Osteoblast (primary cell): ENCODE measurements at places on chromosomes 4 and X. TPM values are rescaled to one million over a fixed set of nuclear protein-coding genes. Genes with fewer than 3 reads are reported as not detected.

DNA sequence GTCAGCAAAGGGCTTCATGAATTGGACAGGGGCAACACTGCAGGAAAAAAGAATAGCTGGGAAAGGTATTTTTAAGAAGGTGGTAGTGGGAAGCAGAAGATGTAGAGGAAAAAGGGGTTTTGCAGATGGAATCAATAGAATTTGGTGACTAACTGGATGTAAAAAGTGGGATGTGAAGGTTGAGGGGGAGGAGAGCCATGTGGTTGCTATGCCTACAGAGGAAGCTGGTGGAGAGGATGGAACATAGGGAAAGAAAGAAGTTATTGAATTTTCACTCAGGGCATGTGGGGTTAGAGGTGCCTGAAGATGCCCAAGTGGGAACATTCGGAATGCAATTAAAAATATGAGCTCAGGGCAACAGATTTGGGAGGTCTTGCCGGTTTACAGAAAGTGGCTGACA lies 33.0 kb downstream of the REELD1 start:
- no peaks in the 10 kb centered on the region for H3K36me3 ChIP-seq
- H3K27me3 ChIP-seq = no peaks in the 10 kb centered on the region

- no peak overlapping the region for H3K4me3 ChIP-seq
- no peak overlapping the region for H3K27ac ChIP-seq
- no peaks in the 10 kb centered on the region for H3K36me3 ChIP-seq
- DNase-seq = no peak
Observed at GRCh38 chr4:120693816-120694215, 228.7 kb downstream of the PRDM5 start.

GRCh38 chr4:21947791-21948346 lies 703 bp downstream of the KCNIP4 start:
- H3K4me3 ChIP-seq = peak overlapping the region; percentile 65
- peak; percentile 64 for DNase-seq
- H3K27me3 ChIP-seq = peaks cover 35% of the 10 kb centered on the region
- H3K4me1 ChIP-seq = no peaks in the 10 kb centered on the region

- no peak overlapping the region for H3K4me3 ChIP-seq
- H3K4me1 ChIP-seq = peaks cover 12% of the 10 kb centered on the region
- DNase-seq = no peak
- no peak overlapping the region for H3K27ac ChIP-seq
Observed at GRCh38 chr4:120053911-120054310, 12.7 kb downstream of the MAD2L1 start.

DNA sequence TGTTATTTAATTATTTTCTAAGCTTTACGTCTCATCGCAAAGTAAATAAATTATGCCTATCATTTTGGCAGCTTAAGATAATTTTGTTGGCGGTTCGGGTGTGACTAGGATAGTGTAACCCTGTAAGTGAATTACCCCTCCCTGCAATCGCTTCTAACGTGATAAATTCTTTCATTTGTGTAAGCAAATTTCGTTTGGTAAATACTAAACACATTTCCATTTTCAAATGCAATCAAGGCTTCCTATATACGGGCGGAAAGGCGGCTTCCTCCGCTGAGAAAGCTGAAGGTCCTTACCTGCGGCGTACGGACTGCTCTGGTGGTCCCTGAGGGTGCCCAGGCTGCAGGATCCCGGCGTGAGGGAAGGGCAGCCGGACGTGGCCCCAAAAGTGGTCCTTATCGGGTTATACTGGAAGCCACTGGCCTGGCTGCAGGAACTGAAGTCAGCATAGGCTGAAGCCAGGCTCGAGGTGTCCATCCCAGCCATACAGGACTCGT lies 403 bp downstream of the PHOX2B start:
- H3K27me3 ChIP-seq = peaks cover 95% of the 10 kb centered on the region
- no peaks in the 10 kb centered on the region for H3K4me1 ChIP-seq
- H3K27ac ChIP-seq = no peak overlapping the region
- H3K36me3 ChIP-seq = no peaks in the 10 kb centered on the region
- DNase-seq = peak; percentile 87

DNA sequence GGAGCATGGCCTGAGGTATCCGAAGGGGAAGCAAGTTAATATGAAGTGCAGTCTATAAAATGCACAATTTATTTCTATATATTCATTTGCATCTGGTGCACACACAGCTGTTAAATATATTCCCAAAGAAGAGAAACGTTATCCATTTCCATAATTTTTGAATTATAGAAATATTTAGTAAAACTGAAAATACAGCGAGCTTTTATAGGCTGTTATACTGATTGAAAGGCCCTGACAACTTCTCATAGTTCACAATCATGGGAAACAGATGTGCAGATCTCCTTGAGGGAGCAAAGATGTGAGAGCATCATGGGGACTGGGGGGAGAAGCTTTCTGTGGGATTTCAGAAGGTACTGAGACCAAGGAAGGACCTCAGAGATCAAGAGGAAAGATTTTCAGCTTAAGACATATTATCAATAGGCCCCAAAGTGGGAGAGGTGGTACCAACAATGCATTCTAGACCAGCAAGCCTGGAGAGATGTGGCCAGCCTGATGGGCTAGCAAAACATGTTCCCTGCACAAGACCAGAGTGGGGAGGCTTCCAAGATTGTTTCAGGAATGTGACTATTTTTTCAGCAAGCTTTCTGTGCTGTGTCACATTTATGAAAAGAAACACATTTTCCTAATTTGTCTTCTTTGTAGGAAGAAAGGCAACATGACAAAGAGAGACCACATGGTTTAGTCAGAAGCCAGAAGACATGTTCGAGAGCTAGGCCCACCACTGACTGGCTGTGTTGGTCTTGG lies 256.0 kb upstream of the SFRP2 start:
- H3K4me1 ChIP-seq = no peaks in the 10 kb centered on the region
- H3K36me3 ChIP-seq = no peaks in the 10 kb centered on the region
- DNase-seq = no peak
- no peaks in the 10 kb centered on the region for H3K27me3 ChIP-seq

DNA sequence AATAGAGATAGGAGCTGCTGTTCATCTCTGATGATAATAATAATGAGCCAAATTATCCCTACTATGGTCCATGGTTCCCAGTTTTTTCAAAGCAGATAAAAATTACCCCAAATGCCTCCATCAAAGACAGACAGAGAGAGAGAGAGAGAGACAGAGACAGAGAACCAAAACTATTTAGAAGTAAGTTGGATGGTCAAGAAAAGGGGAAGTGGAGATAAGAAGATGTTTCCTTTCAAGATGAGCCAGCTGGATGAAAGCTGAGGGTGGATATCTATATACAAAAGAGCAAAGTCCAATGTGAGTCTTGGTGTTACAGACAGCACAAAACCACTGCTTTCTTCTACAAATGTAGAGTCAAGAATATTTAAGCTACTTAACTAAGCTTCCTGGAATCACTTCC lies 173.9 kb downstream of the GRIA3 start:
- no peaks in the 10 kb centered on the region for H3K36me3 ChIP-seq
- H3K27me3 ChIP-seq = no peaks in the 10 kb centered on the region
- DNase-seq = no peak
- no peak overlapping the region for H3K4me3 ChIP-seq
- H3K27ac ChIP-seq = no peak overlapping the region

The IL13RA2 gene
- 0.88 and 1.1 TPM in 2 replicates for total RNA-seq

DNA sequence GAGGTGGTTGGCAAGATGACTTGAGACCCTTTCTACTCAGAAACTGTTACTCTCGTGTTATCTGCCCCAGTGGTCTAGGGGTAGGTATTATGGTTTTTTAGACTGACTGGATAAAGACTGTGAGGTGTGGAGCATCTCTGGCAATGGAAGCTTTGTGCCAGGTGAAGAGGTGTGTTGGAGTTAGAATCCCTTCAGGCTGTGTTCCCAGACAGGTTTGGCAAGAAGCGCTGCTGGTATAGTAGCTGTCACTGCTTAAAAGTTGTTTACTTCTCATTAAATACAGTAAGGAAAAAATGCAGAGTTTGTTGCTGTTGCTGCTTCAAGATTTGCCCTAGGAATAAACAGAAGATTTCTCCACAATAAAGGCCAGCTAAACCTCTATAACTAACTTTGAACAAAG lies 35.3 kb downstream of the AREG start:
- no peak for DNase-seq
- no peak overlapping the region for H3K4me3 ChIP-seq
- no peaks in the 10 kb centered on the region for H3K27me3 ChIP-seq
- no peak overlapping the region for H3K27ac ChIP-seq
- H3K4me1 ChIP-seq = no peaks in the 10 kb centered on the region
- H3K36me3 ChIP-seq = no peaks in the 10 kb centered on the region

- no peak overlapping the region for H3K4me3 ChIP-seq
- no peaks in the 10 kb centered on the region for H3K27me3 ChIP-seq
- no peak for DNase-seq
- H3K36me3 ChIP-seq = no peaks in the 10 kb centered on the region
- no peaks in the 10 kb centered on the region for H3K4me1 ChIP-seq
- no peak overlapping the region for H3K27ac ChIP-seq
Observed at GRCh38 chr4:75034523-75034922, 101.6 kb downstream of the PARM1 start.

DNA sequence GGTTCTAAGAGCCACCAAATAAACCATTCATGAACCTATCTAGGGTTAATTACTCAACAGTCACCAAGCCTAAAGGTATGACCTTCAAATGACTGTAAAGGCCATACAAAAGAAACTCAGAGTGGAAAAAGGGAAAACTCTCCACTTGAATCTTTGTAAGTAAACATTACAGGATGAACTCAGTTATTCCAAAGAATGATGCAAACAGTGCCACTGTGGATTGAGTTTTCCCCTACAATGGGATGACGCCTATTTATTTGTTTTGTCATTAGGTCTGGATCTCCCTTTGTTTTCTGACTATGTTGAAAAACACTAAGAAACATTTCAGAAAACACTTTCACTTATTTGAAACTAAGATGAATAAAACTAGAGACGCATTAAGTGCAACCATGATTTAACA lies 12.7 kb downstream of the NUDT6 start:
- H3K4me3 ChIP-seq = no peak overlapping the region
- no peak for DNase-seq
- H3K27me3 ChIP-seq = no peaks in the 10 kb centered on the region
- no peaks in the 10 kb centered on the region for H3K36me3 ChIP-seq
- H3K27ac ChIP-seq = no peak overlapping the region

- no peak overlapping the region for H3K27ac ChIP-seq
- no peaks in the 10 kb centered on the region for H3K36me3 ChIP-seq
- no peak for DNase-seq
- no peaks in the 10 kb centered on the region for H3K27me3 ChIP-seq
- no peak overlapping the region for H3K4me3 ChIP-seq
- H3K4me1 ChIP-seq = peaks cover 2% of the 10 kb centered on the region
Observed at GRCh38 chr4:4637710-4638109, 95.9 kb upstream of the STX18 start.

DNA sequence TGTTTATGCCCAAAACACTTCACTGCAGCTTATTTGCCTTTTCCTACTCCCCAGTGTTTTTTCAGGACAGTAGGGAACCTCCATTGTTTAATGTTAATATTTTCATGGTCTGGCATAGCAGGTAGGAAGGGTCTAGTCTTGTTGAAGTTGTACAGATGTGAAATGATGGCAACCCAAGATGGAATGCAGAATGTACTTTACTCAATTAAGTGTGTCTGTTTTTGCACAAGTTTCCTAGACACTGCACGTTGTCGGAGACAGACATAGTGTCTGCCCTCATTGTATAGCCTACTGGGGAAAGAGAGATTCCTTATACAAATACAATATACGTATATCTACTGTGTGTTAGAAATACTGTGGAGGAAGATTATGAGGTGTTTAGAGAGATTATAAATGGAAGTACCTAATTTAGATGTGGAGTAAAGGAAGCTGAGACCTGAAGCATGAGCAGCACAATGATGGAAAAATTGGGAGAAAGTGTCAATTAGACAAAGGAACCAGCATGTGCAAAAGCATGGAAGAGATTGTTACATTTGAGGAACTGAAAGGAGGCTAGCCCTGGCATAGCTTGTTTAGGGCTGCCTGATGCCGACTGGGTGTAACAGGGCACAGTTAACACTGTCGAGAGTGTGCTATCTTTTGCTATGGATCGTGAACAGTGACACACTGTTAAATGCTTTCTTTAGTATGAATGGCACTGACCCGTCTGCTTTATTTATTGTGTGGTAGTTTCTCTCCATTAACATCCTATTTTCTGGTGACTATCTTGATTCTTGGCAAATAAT lies 18.4 kb downstream of the CPEB2 start:
- peaks cover 35% of the 10 kb centered on the region for H3K4me1 ChIP-seq
- no peak for DNase-seq

DNA sequence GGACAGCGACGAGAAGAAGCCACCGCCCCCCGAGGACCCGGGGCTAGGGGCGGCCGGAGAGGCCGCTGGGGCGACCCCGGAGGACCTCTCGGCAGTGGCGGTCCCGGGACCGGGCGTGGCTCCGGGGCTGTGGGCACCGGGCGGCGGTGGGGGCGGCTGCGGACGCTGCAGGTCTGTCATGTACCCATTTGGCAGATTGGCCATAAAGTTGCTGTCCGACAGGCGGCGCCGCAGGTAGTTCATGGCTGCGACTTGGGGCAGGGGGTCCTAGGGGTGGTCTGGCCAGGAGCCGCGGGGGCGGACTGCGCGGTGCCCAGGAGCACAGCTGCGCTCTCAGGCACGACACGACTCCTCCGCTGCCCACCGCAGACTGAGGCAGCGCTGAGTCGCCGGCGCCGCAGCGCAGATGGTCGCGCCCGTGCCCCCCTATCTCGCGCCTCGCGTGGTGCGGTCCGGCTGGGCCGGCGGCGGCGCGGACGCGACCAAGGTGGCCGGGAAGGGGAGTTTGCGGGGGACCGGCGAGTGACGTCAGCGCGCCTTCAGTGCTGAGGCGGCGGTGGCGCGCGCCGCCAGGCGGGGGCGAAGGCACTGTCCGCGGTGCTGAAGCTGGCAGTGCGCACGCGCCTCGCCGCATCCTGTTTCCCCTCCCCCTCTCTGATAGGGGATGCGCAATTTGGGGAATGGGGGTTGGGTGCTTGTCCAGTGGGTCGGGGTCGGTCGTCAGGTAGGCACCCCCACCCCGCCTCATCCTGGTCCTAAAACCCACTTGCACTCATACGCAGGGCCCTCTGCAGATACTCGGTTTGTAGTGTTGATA lies at the start of gene SYN1:
Gene SYN1 (minus strand): TSS at position 372 of the 817 bp plus-strand sequence. CDS start 129 bp downstream, at position 243.
- H3K4me1 ChIP-seq = no peaks in the 10 kb centered on the region
- no peaks in the 10 kb centered on the region for H3K36me3 ChIP-seq
- peak; percentile 97 for DNase-seq

The TREX2 gene
- total RNA-seq = 3.3 and 3.5 TPM in 2 replicates

The PSMD10 gene
- 54.8 and 60.8 TPM in 2 replicates for total RNA-seq

The GPR34 gene
- total RNA-seq = 0.72 TPM in 1 of 2 replicates, not detected in the other

DNA sequence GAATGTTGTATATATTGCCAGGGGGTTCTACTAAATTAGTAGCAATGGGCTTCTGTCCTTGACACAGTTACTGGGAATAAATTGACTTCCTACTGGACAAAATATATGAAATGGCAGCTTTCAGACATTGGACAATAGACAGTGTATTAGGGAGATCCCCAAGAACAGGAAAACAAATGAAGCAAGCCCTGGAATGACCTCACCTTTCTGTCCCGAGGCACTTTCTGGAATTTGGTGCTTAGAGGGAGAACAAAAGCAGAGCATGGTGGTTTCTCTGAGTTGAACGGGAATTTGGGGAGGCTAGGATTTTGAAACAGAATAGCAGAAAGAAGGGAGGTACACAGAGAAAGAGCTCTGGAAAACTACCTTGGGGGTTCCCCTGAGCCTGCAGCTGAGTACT lies 187.7 kb upstream of the MAGEB2 start:
- no peak overlapping the region for H3K27ac ChIP-seq
- no peak for DNase-seq
- H3K4me1 ChIP-seq = no peaks in the 10 kb centered on the region
- H3K36me3 ChIP-seq = no peaks in the 10 kb centered on the region
- no peak overlapping the region for H3K4me3 ChIP-seq

GRCh38 chrX:140701480-140701879 lies 8.1 kb upstream of the LINC00632 start:
- no peaks in the 10 kb centered on the region for H3K4me1 ChIP-seq
- no peak overlapping the region for H3K4me3 ChIP-seq
- DNase-seq = no peak
- H3K27me3 ChIP-seq = no peaks in the 10 kb centered on the region
- H3K36me3 ChIP-seq = no peaks in the 10 kb centered on the region

The LAP3 gene
- total RNA-seq = 128 and 137 TPM in 2 replicates
